Upper lobe of right lung (tissue), 1 donor: ENCODE measurements at places on chromosomes 13 and 19. TPM values are rescaled to one million over a fixed set of nuclear protein-coding genes. Genes with fewer than 3 reads are reported as not detected.

DNA sequence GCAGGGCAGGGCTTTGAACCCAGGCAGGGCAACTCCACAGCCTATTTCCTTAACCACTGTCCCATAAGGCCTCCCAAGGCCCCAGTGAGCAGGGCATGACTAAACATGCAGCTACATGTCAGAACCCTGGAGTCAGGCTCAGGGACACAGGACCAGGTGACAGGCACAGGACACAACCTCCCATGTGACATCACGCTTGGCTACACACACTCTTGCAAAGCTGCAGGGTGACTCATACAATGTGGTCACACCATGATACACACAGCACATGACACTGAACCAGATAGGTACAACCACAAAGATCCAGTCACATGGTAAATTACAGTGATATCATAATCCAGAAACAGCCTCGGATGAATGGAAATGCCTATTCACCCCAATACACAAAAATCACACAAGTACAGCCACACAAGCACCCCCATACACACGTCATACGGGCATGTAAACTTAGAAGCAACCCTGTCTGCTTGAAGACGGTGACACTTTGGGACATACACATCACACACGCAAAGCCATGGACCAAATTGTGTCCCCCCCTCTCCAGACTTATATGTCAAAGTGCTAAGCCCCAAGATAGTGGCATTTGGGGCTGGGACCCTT, 14.5 kb downstream of the KLK4 start:
- H3K36me3 ChIP-seq, result no peaks in the 10 kb centered on the region
- no peak for DNase-seq
- H3K27me3 ChIP-seq, result peaks cover 7% of the 10 kb centered on the region

The SH2D3A gene
- 26.0 TPM for total RNA-seq

DNA sequence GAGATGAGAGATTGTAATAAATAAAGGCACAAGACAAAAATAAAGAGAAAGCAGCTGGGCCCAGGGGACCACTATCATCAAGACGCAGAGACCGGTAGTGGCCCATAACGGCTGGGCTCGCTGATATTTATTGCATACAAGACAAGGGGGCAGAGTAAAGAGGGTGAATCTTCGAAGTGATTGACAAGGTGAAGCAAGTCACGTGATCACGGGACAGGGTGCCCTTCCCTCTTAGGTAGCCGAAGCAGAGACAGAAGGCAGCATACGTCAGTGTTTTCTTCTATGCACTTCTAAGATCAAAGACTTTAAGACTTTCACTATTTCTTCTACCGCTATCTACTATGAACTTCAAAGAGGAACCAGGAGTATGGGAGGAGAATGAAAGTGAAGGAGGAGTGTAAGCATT, 4.6 kb upstream of the PRKCG start:
- peaks cover 26% of the 10 kb centered on the region for H3K36me3 ChIP-seq
- peaks cover 21% of the 10 kb centered on the region for H3K4me1 ChIP-seq
- no peak for DNase-seq
- H3K27me3 ChIP-seq, result peaks cover 15% of the 10 kb centered on the region
- no peak overlapping the region for H3K4me3 ChIP-seq
- H3K27ac ChIP-seq, result no peak overlapping the region

- no peaks in the 10 kb centered on the region for H3K4me1 ChIP-seq
- H3K36me3 ChIP-seq, result no peaks in the 10 kb centered on the region
- H3K4me3 ChIP-seq, result no peak overlapping the region
- H3K27me3 ChIP-seq, result no peaks in the 10 kb centered on the region
Measured at GRCh38 chr13:34347784-34348573, 530.0 kb downstream of the RFC3 start.

GRCh38 chr13:52954838-52955237, 73.8 kb upstream of the OLFM4 start:
- no peak for DNase-seq
- H3K4me3 ChIP-seq, result no peak overlapping the region
- H3K36me3 ChIP-seq, result no peaks in the 10 kb centered on the region
- no peak overlapping the region for H3K27ac ChIP-seq
- peaks cover 2% of the 10 kb centered on the region for H3K4me1 ChIP-seq

GRCh38 chr13:39481491-39481890, 121.5 kb downstream of the LHFPL6 start:
- no peak for DNase-seq
- H3K4me1 ChIP-seq, result no peaks in the 10 kb centered on the region
- H3K27me3 ChIP-seq, result no peaks in the 10 kb centered on the region

DNA sequence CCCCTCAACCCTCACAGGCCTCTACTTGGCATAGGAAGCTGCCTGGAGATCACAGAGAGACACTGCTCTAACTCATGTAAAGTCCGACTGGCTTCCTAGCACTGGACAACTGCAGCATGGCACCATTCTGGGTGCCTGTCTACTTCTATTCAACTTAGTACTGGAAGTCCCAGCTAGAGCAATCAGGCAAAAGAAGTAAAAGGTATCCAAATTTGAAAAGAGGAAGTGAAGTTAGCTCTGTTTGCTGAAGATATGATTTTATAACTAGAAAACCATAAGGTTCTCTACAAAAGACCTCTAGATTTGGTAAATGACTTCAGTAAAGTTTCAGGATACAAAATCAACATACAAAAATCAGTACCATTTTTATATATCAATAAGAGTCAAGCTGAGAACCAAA, 1017.6 kb downstream of the PCDH9 start:
- no peaks in the 10 kb centered on the region for H3K27me3 ChIP-seq
- no peak overlapping the region for H3K4me3 ChIP-seq
- H3K27ac ChIP-seq, result no peak overlapping the region

DNA sequence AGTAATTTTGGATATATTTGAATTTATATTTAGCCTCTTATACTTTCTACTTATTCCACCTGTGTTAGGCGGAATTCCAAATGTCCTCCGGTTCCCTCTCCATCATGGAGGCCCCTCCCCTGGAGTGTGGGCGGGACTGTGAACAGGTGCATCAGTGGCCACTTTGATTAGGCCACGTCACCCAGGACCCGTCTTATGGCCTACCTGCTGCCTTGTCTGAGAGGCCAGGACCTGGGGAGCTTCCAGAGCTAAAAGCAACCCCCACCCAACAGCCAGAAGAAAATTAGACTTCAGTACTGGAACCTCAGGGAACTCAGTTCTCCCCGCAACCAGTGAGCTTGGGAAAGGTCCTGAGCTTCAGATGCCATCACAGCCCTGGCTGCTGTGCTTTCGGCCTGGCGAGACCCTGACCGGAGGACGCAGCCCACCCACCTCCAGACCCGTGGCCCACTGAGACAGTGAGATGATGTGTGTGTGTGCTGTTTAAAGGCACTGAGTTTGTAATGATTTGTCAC, 200.2 kb upstream of the SOX1 start:
- peaks cover 4% of the 10 kb centered on the region for H3K27me3 ChIP-seq
- H3K27ac ChIP-seq, result no peak overlapping the region

DNA sequence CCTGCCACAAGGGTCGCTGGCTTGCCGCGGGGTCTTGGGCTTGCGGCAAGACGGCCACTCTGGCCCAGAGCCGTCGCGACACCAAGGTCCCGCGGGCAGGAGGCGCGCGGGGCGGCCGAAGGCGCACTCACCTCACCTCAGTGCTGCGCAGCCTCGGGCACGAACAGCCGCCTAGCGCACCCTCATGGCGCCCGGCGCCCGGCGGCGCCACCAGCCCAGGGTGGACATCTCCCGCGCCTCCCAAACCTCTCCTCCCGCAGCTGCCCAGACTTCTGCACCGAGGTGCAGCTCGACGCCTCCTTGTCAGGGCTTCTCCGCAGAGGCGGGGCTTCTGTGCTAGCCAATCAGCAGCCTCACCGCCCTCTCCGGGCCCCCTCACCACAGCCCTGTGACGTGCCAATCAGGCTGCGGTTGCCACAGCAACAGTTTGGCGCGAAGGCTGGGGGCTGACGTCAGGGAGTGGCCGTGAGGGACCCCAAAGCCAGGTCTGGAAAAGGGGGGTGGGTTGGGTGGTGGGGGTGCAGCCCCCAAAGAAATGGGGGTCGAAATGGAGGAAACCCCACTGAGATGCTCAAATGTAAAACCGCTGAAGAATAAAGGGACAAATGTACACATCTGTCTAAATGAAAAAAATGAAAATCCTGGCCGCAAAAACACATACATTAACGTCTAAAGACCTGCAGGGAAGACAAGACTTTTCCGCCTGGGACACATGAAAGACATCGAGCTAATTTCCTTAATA, at the start of the genes PEG3 and ZIM2:
Gene PEG3 (minus strand): TSS at position 276 of the 742 bp plus-strand sequence. CDS start 16,071 bp downstream, outside the sequence.
Gene ZIM2 (minus strand): TSS at position 276 of the 742 bp plus-strand sequence. CDS start 16,449 bp downstream, outside the sequence.
- no peaks in the 10 kb centered on the region for H3K27me3 ChIP-seq
- H3K36me3 ChIP-seq, result no peaks in the 10 kb centered on the region
- H3K4me1 ChIP-seq, result no peaks in the 10 kb centered on the region
- DNase-seq, result no peak
- no peak within 1 kb of the TSS for H3K27ac ChIP-seq
- peak within 1 kb of the TSS; percentile 36 for H3K4me3 ChIP-seq

The FCER2 gene
- 0.58 TPM for total RNA-seq
